ENCODE measurements at places on chromosomes 11 and 22. TPM values are rescaled to one million over a fixed set of nuclear protein-coding genes. Genes with fewer than 3 reads are reported as not detected.
A peak's percentile ranks its signal among the peaks of the same experiment; 100 is the strongest.

DNA sequence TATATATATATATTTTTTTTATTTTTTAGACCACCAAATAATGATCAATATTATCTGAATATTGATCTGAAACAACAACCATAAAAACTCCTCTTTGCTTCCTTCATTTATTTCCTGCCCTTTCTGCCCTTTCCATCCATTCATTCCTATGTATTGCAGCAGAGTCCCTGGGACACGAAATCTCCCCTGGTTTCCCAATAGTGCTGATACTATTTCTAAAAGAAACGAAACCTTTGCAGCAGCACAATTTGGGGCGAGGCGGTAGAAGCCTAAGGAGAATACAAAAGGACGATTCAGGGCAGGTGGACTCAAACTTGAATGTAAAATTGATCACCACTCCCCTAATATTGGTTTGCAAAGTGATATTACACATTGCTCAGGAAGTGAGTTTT is 16.9 kb upstream of the AMOTL1 start:
- peaks cover 55% of the 10 kb centered on the region for H3K27me3 ChIP-seq
- no peak overlapping the region for H3K27ac ChIP-seq
- H3K4me1 ChIP-seq: peaks cover 1% of the 10 kb centered on the region
- no peaks in the 10 kb centered on the region for H3K36me3 ChIP-seq

Gene SLCO2B1
- 2.6 TPM for total RNA-seq

Gene MS4A4A
- total RNA-seq: not detected

GRCh38 chr11:111718436-111718835 is 47.8 kb downstream of the PPP2R1B start:
- no peaks in the 10 kb centered on the region for H3K4me1 ChIP-seq
- H3K36me3 ChIP-seq: peaks cover 23% of the 10 kb centered on the region
- no peak overlapping the region for H3K27ac ChIP-seq

Gene MFRP
- total RNA-seq: not detected

GRCh38 chr22:46171940-46172339 is 21.6 kb downstream of the PPARA start:
- no peak for DNase-seq
- H3K4me3 ChIP-seq: no peak overlapping the region
- H3K36me3 ChIP-seq: peaks cover 16% of the 10 kb centered on the region
- H3K27ac ChIP-seq: no peak overlapping the region

DNA sequence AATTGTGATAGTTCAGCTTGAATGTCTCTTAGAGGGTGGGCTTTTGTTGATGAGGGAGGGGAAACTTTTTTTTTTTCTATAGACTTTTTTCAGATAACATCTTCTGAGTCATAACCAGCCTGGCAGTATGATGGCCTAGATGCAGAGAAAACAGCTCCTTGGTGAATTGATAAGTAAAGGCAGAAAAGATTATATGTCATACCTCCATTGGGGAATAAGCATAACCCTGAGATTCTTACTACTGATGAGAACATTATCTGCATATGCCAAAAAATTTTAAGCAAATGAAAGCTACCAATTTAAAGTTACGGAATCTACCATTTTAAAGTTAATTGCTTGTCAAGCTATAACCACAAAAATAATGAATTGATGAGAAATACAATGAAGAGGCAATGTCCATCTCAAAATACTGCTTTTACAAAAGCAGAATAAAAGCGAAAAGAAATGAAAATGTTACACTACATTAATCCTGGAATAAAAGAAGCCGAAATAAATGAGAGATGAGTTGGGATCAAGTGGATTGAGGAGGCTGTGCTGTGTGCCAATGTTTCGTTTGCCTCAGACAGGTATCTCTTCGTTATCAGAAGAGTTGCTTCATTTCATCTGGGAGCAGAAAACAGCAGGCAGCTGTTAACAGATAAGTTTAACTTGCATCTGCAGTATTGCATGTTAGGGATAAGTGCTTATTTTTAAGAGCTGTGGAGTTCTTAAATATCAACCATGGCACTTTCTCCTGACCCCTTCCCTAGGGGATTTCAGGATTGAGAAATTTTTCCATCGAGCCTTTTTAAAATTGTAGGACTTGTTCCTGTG is 3.9 kb downstream of the MALAT1 start:
- peaks cover 33% of the 10 kb centered on the region for H3K36me3 ChIP-seq
- H3K4me3 ChIP-seq: no peak overlapping the region
- no peaks in the 10 kb centered on the region for H3K27me3 ChIP-seq
- no peak overlapping the region for H3K27ac ChIP-seq
- H3K4me1 ChIP-seq: peaks cover 43% of the 10 kb centered on the region
- DNase-seq: no peak

- H3K36me3 ChIP-seq: no peaks in the 10 kb centered on the region
- H3K4me1 ChIP-seq: no peaks in the 10 kb centered on the region
- no peak overlapping the region for H3K27ac ChIP-seq
- no peak for DNase-seq
- H3K4me3 ChIP-seq: no peak overlapping the region
Observed at GRCh38 chr11:120517801-120518291, 6.3 kb downstream of the GRIK4 start.

DNA sequence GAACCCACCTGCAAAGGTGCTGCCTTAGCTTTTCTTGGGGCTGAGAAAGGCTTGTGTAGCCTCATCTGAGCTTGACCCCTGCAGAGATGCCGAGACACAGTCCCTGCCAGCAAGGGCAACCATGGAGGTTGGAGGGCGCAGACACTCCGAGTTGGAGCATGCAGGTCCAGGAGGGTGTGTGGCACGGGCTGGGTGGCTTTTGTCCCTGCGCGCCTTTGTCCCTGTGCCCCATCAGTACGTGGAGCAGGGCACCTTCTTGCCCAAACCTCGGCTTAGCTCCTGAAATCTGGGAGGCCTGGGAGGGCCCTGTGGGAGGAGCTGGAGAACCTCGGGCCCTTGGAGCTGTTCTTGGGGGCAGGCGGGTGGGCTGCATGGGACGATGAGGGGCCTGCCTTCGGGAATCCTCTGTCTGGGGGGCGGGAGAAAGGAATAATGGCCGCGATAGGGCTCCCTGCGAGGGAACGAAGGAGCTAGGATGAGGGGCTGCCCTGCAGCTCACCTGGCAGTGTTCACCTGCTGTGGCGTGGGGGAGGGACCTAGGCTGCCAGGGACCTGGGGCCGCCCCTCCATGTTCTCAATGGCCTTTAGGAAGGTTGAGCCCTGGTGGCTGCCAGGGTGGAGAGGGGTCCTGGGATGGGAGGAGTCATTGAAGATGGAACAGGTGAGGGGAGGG is 3.4 kb downstream of the BRSK2 start:
- H3K4me1 ChIP-seq: no peaks in the 10 kb centered on the region
- no peaks in the 10 kb centered on the region for H3K36me3 ChIP-seq
- no peak for DNase-seq

DNA sequence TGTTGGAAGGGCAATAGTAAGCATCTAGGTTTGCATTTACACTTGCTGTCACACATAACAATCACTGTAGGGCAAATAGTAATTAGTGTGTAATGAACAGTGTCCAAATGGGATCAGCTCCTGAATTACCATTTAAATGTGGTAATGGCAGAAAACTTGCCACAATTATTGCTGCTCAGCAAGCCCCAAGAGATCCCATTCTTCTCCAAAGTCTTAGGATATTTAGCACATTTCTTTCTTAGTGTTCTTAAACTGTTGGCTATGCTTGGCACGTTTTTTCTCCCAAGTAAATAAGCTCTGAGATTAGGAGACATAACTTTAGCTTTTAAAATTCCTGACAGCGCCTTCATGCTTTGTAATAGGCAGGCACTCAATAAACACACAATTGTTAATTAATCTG is 1037.0 kb downstream of the DLG2 start:
- H3K4me3 ChIP-seq: no peak overlapping the region
- no peak for DNase-seq
- no peaks in the 10 kb centered on the region for H3K36me3 ChIP-seq
- no peaks in the 10 kb centered on the region for H3K27me3 ChIP-seq
- H3K4me1 ChIP-seq: no peaks in the 10 kb centered on the region

Gene CHCHD10
- total RNA-seq: 111 TPM

DNA sequence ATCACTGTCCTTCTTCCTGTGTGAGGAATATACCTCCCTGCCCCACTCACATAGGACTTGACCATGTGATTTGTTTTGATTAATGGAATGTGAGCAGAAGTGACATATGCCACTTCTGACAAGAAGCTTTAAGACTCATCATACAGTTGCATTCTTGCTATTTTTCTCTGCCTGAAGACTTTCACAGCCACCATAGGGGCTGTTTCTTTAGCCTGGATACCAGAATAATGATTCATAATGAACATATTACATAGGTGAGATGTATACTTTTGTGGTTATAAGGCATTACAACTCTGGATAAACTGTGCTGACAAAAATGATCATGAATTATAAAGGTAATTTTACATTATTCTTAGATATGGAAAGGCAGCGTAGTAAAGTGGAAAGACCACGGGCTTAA is 798.0 kb downstream of the DLG2 start:
- H3K36me3 ChIP-seq: no peaks in the 10 kb centered on the region
- H3K4me1 ChIP-seq: no peaks in the 10 kb centered on the region
- peaks cover 2% of the 10 kb centered on the region for H3K27me3 ChIP-seq
- H3K4me3 ChIP-seq: no peak overlapping the region
- no peak overlapping the region for H3K27ac ChIP-seq

Gene MS4A6E
- not detected for total RNA-seq

DNA sequence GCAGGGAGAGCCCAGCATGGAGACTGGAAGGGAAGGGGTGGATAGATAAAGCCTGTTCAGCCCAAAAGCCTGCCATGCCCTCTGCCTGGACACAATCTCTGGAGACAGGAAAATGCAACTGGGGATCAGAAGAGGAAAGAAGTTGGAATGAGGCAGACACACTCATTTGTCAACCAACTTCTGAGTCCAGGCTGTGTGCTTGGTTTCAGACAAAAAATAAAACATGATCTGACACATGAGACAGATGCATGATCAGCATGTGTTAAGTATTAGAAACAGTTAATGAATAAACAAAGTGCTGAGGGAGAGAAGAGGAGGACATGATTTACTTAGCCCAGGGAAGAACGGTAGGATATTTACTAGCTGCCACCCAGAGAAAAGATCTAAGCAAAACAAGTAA is 839 bp downstream of the LRRN4CL start:
- peaks cover 10% of the 10 kb centered on the region for H3K36me3 ChIP-seq
- no peaks in the 10 kb centered on the region for H3K4me1 ChIP-seq
- DNase-seq: no peak

Gene ANGPTL5
- not detected for total RNA-seq

DNA sequence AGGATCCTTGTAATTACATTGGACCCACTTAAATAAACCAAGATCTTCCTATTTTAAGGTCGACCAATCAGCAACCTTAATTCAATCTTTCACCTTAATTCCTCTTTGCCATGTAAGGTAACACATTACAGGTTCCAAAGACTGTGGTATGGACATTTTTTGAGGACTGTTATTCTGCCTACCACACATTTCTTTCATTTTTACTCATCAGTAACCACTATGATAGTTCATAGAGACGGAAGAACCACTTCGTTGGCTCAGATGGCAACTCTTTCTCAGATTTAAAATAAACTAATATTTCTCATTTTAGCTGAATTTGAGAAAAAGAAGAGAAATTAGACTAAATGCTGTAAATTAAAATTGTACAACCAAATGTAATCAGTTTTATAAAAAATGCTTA is 96.3 kb downstream of the PAX6 start:
- peaks cover 5% of the 10 kb centered on the region for H3K36me3 ChIP-seq
- H3K27ac ChIP-seq: no peak overlapping the region
- DNase-seq: no peak
- peaks cover 3% of the 10 kb centered on the region for H3K4me1 ChIP-seq

- no peak overlapping the region for H3K4me3 ChIP-seq
- no peak overlapping the region for H3K27ac ChIP-seq
- DNase-seq: no peak
Observed at GRCh38 chr11:14018441-14018840, 55.9 kb downstream of the SPON1 start.

- H3K27ac ChIP-seq: peak overlapping the region; percentile 90
- H3K4me3 ChIP-seq: peak overlapping the region; percentile 77
- H3K36me3 ChIP-seq: peaks cover 7% of the 10 kb centered on the region
- H3K27me3 ChIP-seq: no peaks in the 10 kb centered on the region
- peak; percentile 44 for DNase-seq
Observed at GRCh38 chr22:24433828-24434470, 6.5 kb downstream of the ADORA2A start.

Gene FXYD2
- 28.0 TPM for total RNA-seq

DNA sequence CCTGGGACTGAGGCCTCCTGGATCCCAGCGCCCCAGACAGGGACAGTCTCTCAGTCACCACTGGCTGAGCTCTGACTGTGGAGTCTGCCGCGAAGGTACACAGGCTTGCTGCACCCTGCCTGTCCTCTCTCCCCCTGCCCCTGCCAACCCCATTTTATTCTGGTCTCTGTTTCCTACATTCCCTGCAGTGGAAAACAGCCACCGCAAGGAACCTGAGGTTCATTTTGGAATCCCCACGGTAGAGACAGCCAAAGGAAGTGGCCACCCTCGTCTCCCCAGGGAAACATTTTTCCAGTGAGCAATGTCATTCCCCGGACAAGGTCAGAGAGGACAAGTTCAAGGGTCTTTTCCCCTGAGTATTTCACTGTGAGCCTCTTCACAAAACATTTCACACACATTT is 56.6 kb downstream of the FBXO7 start:
- H3K4me3 ChIP-seq: no peak overlapping the region
- H3K36me3 ChIP-seq: no peaks in the 10 kb centered on the region
- no peak overlapping the region for H3K27ac ChIP-seq
- no peaks in the 10 kb centered on the region for H3K27me3 ChIP-seq
- DNase-seq: no peak

Gene JAML
- 189 TPM for total RNA-seq

DNA sequence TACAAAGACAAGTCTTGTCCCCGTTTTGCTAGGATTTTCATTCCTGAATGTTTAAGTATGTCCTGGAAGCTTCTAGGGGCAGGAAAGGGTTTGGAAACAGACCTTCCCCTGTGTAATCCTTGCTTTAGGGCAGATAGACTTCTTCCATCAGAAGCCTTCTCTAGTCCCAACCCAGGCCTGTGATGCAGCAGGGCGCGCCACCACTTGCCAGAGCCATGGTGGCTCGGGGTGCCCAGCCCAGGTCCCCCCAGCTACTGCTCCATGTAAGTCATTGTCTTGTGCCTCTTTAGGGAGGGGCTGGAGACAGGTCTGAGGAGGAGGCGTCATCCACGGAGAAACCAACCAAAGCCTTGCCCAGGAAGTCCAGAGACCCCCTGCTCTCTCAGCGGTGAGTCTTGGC is 4.3 kb downstream of the NOL12 start:
- DNase-seq: no peak
- peaks cover 17% of the 10 kb centered on the region for H3K4me1 ChIP-seq
- H3K27ac ChIP-seq: no peak overlapping the region
- peaks cover 16% of the 10 kb centered on the region for H3K36me3 ChIP-seq

DNA sequence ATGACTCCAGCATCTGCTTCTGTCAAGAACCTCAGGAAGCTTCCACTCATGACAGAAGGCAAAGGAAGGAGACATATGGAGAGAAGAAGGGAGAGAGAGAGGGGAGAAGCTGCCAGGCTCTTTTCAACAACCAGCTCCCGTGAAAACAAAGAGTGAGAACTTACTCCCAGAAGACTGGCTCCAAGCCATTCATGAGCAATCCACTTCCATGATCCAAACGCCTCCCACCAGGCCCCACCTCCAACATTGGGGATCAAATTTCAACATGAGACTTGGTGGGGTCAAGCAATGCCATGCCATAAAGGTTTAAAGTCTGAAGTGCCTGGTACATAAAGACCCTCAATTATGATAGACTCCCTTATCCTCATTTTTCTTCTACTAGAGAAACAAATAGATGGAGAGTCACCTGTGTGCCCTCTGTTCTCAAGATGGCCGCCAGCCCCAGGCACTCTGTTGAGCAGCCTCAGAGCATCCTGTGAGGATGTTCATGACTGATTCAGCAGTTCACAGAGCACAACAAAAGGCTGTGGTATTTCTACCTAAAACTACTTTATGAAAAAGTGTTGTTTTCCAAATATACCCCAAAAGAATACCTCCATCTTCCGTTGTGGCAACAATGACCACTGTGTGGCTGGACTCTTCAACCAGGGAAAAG is 69.0 kb upstream of the CRTAM start:
- H3K4me3 ChIP-seq: no peak overlapping the region
- H3K36me3 ChIP-seq: peaks cover 6% of the 10 kb centered on the region
- H3K4me1 ChIP-seq: peaks cover 7% of the 10 kb centered on the region
- DNase-seq: no peak
- H3K27me3 ChIP-seq: no peaks in the 10 kb centered on the region
